ENCODE measurements at places on chromosomes 2 and 18.

DNA sequence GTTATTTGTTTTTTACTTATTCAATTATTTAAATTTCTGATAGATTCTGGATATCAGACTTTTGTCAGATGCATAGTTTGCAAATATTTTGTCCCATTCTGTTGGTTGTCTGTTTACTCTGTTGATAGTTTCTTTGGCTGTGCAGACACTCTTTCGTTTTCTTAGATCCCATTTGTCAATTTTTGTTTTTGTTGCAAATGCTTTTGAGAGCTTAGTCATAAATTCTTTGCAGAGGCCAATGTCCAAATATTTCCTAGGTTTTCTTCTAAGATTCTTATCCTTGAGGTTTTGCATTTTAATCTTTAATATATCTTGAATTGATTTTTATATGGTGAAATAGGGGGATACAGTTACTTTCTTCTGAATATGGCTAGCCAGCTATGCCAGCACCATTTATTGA lies 112.7 kb upstream of the SESTD1 start:
- no peak for DNase-seq

DNA sequence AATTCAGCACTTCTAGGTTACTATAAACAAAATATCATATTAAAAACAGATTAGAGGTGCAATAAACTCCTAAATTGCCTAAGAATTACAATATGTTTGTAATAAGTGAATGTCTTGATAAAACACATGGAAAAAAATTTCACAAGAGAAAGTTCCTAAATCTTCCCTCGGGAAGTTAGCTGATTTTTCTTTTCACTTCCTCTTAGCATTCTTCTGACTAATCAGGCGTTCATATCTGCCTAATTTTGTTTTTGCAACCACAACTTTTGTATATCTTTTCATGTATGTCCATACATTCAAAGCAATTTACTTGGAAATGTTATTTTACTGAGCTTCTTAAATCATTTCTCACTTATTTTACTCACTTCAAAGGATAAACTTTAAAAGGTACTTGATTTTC lies 88.5 kb downstream of the RTTN start:
- no peak for DNase-seq

GRCh38 chr2:58710795-58711279 lies 469.7 kb upstream of the FANCL start:
- DNase-seq: no peak

GRCh38 chr2:44433895-44434294 lies 72.1 kb downstream of the CAMKMT start:
- DNase-seq: no peak

GRCh38 chr18:5380586-5380985 lies 85.1 kb upstream of the ZBTB14 start:
- DNase-seq: no peak

DNA sequence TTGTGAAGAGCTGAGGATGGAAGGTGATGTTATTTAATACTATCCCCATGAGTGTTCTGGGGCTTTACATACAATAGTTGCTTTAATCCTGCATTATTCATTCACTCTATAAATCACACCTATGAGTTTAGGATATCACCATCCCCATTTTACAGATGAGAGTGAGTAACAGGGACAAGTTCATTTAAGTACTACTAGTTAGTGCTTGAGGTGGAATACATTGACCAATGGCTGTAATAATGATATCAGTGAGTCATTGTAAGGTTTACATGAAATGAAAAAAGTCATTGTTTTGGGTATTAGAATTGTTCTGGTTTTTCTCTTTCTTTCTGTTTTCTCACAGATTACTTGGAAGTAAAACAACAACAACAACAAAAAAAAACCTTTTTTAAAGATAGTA lies 42.5 kb downstream of the TANC1 start:
- no peak for DNase-seq

- DNase-seq: no peak
These were observed 9.1 kb downstream of the LOXL3 start for GRCh38 chr2:74544634-74545033.

GRCh38 chr18:11899063-11899462 lies 9.1 kb downstream of the MPPE1 start:
- DNase-seq: no peak

DNA sequence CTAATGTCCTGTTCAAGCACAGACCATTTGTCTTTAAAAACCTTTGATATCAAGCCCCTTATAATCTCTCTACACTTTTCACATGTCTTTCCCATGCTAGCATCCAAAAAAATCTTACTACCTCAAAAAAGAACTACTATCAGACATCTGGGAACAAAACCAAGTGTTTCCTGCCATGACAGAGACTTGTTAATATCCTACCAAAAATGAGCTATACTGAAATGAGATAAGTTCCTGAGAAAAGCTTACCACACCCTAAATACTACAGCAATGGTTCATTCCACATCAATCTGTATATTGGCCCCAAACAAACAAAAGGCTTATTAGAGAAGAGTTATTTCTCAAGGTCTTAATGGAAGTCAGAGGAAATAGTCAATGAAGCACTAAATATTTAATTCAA lies 230.1 kb downstream of the DYM start:
- DNase-seq: no peak

DNA sequence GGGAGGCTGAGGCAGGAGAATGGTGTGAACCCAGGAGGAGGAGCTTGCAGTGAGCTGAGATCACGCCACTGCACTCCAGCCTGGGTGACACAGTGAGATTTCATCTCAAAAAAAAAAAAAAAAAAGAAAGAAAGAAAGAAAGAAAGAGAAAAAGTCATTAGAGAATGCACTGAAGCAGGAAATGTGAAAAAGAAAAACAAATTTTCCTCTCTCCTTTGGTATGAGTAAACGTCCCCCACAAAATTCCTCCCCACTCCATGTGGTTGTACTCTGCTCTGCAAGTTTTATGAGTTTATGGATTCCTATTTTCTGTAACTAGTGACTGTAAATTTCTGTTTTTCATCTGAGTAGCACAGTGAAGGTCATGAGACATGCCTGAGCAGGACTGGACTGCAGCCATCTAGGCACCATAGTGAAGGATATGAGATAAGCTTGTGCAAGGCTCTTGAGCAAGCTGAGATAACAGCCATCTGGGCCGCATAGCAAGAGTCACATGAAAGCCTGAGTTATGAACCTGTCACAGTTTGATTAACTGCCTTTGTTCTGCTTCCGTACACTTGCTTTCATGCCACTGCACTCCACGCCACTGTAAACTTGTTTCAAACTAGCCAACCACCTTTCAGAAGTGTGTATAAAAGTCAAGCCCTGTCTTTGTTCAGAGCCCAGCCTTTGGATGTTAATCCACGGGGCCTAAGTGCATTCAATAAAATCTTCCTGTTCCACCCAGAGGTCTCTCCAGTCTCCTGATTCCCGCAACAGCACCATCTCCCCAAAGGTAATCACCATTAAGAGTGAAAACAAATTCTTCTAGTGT lies 50.2 kb downstream of the SKA1 start:
- no peak for DNase-seq

DNA sequence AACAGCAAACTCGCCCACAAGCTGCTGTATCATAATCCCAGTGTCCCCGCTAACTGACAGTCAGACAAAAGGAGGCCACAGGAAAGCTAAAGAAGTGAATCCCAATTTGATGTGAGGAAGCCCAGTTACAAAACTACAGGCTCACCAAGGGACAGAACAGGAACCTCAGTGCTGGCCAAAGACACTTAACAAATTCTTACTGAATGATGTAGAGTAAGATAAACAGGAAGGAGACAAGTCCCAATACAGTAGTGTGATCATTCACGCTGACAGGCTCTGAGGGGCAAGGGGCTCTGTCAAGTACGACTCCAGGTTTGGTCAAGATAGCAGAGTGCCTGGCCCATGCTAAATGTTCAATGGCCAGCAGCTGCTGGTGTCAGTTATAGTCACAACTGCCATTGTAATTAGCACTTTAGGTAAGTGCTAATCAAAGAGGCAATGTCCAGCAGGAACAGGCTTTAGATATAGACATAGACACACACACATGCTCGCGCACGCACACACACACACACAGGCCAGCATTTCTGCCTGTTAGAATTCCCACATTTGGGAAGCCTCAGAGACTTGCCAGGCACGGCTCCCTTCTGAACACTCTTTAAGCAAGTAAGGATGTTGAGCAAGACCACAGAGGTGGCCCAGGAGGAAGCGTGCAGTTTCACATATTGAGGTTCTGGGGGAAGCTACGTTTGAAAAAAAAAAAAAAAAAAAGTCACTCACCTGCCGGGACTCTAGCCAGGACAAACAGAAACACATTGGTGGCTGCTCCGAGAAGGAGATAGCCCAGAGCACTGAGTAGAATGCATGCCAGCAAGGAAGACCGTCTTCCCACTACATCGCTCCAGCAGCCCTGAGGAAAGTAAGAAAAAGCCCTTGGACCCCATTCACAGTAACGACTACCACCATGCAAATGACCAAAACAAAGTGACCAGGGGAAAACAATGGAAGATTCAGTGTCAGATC lies 35.4 kb upstream of the TMEM182 start:
- no peak for DNase-seq

- no peak for DNase-seq
These were observed 32.3 kb downstream of the PTPN2 start for GRCh38 chr18:12851716-12852115.

GRCh38 chr2:155218292-155218924 lies 519.9 kb downstream of the KCNJ3 start:
- no peak for DNase-seq

GRCh38 chr2:221569425-221569845 lies 2.7 kb downstream of the EPHA4 start:
- no peak for DNase-seq

Measured in stimulated activated CD8-positive, alpha-beta memory T cell treated with anti-CD3 and anti-CD28 coated beads, Interleukin-4, amount 100 ng/mL, for 24 hours (primary cell).